Amniotic stem cell (primary cell): ENCODE measurements at places on chromosomes 2 and 18.

DNA sequence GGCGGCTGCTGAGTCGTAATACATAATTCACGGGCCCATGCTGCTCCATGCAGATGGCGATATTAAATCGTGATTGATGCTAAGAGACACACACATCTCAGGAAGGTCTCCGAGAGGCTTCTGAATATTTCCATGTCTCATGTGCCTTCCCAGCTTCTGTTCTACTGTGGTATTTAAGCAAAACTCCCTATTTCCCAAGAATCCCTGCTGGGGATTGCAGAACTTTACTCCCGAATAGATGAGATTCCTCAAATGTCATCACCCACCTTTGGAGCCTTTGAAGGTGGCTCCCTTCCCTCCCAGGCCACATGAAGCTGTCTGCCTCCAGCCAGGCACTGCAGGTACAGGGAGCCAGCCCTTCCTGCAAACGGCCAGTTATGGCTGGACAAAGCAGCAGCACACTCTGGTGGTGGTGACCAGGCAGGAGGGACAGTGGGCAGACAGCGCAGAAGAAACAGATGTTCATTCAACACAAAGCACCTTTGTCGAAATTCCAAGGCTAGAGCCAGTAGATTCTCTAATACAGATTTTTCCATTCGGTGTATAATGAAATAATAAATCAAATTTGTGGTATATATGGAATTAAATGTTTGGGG is 14.1 kb downstream of the NRP2 start:
- no peak for DNase-seq

GRCh38 chr2:172053486-172053885 is 31.8 kb upstream of the DLX1 start:
- DNase-seq = no peak

GRCh38 chr2:238168196-238169047 is 9.7 kb downstream of the ERFE start:
- DNase-seq = no peak

GRCh38 chr2:46248171-46248570 is 49.0 kb upstream of the EPAS1 start:
- no peak for DNase-seq

GRCh38 chr2:47056868-47057686 is 98.0 kb downstream of the STPG4 start:
- no peak for DNase-seq

- DNase-seq = no peak
Measured at GRCh38 chr2:99809259-99809900, 319.6 kb upstream of the REV1 start.

DNA sequence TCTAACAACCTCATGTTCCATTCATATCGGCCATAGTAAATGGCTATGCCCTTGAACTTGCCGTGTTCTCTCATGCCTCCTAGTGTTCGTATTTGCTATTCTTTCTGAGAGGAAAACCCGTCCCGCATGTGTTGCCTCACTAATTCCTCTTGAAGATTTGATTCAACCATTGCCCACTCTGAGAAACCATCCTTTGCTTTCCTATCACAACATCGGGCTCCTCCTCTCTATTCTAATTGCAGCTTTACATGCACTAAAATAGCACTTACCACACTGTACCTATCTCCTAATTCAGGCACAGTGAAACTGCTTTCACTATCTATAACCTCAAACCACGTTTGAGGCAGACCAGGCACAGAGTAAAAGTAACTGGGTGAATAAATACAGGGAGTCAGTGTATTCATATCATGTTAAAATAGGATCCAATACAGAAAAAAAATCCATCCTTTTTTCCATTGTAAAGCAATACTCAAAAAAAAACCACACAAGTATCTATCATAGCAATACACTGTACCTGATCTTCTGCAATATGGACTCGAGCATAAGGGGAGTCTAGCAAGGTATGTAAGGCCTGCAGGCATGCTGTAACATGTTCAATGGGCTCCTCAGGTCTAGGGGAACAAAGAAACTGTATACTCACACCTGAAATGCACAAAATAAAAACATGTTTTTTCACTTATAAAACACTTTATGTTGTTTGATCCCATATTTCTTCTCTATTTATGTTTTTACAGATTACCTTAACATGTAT is 39.0 kb upstream of the STRN start:
- no peak for DNase-seq

GRCh38 chr18:63182861-63183260 is 136.7 kb downstream of the BCL2 start:
- DNase-seq = no peak

DNA sequence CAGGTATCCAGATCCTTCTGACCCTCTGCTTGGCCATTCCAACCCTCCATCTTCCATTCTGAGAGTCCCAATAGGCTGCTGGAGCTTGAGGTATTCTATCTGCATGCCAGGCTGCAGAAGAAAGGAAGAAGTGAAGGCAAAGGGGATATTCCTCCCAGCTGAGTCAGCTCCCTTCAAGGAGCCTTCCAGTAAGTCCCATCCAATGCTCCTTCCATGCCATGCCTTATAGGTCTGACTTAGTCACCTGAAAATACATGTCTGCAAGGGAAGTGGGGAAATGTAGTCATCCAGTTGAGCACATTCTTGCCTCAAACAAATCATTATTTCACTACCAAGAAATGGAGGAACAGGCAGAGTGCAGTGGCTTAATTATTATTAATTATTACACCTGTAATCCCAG is 464.6 kb downstream of the CNTNAP5 start:
- no peak for DNase-seq

GRCh38 chr2:128446874-128447537 is 128.3 kb upstream of the HS6ST1 start:
- DNase-seq = no peak

GRCh38 chr2:104405623-104406022 is 448.3 kb upstream of the POU3F3 start:
- DNase-seq = no peak

DNA sequence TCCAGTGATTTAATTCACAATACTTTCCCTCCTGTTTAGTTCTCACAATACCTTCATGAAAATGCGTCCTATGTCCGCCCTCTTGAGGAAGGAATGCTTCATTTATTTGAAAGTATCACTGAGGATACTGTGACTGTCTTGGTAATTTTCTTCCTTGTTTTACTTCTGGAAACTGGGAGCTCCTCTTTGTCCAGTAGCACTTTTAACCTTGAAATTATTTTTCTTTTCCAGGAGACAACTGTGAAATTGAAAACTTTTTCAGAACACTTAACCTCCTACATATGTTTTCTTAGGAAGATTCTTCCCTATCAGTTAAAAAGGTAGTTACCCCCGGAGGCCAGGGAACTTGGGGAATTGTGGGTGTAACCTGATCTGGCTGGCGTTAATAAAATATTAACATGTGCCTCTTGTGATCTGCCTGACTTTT is 58.9 kb upstream of the STON1 start:
- DNase-seq = peak; percentile 16

- DNase-seq = peak; percentile 33
Measured at GRCh38 chr18:46199515-46200147, 95.4 kb downstream of the HAUS1 start.

DNA sequence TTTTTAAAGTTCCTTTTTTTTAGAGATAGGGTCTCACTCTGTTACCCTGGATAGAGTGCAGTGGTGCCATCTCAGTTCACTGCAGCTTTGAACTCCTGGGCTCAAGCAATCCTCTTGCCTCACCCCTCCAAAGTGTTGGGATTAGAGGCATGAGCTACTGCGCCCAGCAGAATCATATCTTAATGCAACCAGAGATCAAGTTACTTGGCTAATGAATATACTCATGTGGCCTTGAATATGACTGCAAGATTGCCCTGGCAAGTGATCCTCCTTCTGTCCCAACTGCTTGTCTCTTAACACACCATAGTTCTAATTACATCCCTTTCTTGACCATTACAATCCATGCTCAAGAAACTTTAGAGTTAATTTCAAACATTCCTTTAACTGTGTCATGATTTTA is 133.5 kb downstream of the SRBD1 start:
- DNase-seq = no peak

GRCh38 chr2:96806468-96807126 is 9.5 kb upstream of the CNNM3 start:
- DNase-seq = no peak

DNA sequence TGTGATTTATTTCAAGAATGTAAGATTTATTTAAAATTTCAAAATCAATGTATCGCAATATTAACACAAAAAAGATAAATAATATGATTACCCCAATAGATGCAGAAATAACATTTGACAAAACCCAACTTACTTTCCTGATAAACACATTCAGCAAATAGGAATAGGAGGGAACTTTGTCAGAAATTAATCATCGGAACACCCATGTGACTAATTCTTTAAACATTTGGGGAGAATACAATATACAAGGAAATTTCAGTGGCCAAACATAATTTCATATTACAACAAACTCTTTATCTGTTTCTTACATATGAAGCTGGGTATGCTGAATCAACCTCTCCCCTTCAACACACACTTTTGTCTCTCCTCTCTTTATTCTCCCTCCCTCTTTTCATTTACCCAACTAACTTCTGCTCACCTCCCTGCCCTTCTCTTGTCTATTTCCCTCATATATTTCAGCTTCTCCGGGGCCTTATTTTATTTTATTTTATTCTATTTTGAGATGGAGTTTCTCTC is 309.6 kb upstream of the CNTNAP5 start:
- DNase-seq = no peak

DNA sequence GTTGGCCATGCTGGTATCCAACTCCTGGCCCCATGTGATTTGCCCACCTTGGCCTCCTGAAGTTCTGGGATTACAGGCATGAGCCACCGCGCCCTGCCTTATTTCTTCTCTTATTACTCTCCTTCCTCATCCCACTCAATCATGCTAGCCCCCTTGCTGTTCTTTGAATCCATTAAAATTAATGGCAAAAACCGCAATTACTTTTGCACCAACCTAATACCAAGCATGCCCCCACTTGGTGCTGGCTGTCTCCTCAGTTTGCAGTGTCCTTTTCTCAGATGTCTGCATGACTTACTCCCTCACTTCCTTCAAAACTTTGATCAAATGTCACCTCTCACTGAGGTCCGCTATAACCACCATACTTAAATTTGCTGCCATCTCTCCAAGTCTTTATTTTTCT is 34.6 kb downstream of the DYTN start:
- DNase-seq = no peak

DNA sequence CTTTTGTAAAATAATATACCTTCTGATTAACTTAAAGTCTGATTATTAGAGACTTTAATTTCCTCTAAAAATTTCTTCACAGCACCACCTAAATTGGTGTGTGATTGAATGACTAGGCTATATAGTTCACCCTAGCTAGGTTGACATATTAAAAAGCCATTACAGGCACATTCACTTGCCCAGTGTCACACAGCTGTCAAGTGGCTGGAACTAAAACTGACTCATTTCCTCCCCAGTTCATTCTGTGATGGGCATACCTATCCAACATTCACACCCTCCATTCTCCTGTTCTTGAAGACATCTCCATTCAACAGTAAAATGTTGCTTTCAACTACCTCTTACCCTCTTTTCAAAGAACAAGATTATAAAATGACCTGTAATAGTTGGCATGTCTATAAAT is 334.5 kb downstream of the ARHGAP15 start:
- no peak for DNase-seq

DNA sequence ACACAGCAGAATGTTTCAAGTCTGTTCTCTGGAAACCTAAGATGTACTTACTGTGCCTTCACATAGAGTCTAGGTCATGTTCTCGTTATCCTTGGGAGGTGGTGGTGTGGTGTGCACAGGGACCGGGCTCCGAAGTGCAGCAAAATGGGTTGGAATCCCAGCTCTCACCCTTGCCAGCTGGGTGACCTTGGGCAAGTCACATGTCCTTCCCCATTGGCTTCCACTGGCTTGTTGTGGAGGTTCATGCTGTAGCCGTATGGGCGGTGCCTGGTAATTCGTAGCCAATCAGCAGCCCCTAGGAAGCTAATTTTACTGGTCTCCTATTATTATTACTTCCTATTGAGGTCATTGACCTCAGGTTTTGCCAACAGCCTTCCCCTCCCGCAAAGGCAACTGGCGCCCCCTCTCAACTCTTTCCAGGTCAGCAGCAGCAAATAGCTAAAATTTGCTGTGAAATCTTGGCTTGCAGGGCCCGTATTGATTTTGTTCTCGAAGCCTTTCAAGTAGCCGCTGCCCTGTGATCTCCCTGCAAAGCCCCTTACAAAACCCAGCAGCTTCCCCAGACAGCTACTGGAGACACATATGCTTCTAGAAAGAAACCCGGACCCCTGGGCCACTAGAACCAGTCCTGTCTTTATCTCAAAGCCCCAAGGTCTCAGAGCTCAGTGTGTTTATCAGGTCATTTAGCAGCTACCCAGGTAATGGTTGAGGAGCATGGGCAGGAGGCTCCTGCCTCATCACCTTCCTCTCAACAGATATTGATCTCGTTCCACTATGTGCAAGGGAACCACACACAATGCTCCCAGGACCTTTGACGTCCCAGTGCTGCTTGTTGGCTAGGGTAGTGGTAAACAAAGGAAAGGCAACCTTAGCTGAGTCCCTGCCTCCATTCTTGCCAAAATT is 66.5 kb upstream of the SLC1A4 start:
- DNase-seq = no peak

GRCh38 chr2:168180483-168180882 is 66.9 kb downstream of the STK39 start:
- no peak for DNase-seq

- no peak for DNase-seq
Measured at GRCh38 chr18:10194592-10194991, 259.8 kb upstream of the APCDD1 start.

DNA sequence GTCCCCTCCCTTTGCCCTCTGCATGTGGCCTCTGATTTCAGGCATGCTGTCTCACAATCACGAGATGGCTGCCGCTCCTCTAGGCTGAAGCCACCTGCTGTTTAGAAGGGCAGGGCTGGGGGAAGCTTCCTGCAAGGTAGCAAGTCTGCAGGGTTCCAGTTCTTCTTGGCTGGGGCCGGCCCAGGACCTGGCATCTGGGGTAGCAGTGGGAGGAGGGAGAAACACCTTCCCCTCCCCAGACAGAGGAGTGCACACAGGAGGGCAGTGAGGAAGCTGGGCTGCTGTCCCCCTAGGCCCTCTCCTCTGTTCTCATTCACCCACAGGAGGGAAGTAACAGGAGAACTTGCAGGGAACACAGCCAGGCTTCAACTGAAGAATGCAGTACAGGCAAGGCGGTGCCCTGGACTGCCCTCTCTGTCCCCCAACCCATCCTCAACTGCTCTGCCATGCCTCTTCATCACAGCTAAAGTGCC is 345.9 kb upstream of the HS6ST1 start:
- DNase-seq = no peak

DNA sequence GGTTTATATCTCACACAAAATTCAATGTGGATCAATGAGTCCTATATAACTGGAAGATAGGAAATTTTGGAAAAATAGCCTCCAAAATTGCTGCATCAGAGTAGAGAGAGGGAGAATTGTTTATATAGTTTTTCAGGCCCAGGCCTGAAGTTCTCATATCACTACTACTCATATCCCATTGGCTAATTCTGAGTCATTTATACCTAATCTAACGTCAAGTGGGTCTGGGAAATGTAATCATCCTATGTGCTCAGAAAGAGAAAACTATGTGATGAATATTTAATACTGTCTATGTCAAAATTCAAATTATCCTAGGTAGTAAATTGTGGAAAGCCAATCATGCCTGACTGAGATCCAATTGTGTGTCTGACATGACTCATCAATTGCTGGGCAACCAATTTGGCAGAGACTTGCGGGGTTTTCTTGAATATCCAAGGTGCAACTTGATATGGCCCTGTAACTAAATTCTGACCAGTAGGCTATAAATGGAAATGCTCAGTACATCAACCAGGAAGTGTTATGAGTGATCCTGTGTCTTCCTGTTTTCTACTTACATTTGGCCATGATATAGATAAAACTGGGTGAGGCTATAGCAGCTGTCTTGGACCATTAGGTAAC is 744.4 kb downstream of the KCNJ3 start:
- DNase-seq = no peak

GRCh38 chr2:16617282-16618266 is 48.1 kb downstream of the CYRIA start:
- no peak for DNase-seq
